ENCODE measurements at places on chromosomes 6 and 20.
A peak's percentile ranks its signal among the peaks of the same experiment; 100 is the strongest.

DNA sequence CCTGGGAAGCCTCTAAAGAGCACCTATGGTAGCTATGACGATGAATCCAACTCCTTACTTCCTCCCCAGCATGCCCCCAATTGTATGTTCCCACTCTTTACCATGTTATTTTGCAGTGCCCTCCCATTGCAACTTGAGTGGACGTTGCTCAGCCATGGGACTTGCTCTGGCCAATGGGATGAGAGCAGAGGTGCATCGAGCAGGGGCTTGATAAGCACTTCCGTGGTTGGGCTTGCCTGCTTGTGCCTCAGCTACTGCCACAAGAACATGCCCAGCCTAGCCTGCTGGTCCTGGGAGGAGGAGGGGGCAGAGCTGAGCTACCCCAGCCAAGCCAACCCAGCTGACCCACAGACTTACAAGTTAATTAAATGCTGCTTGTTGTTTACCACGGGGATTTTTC, 71.1 kb upstream of the CTNNBL1 start:
- DNase-seq, result no peak

DNA sequence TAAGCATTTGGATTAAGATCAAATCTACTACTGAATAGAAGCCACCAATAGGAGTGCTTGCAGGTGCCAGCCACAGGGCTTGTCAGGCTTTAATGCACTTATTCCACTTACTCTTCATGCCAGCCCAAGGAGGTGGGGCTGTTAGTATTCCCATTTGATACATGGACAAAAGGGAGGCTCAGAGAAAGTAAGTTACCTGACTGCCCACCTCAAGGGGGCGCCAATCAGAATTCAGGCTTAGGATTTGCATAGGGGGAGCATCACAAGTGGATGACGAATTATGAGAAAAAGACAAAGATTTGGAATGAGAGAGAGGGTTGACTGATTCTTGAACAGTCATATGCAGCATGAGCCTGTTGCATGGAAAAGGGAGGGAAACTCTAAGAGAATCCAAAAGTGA, 188.4 kb upstream of the TSHZ2 start:
- peak; percentile 44 for DNase-seq

DNA sequence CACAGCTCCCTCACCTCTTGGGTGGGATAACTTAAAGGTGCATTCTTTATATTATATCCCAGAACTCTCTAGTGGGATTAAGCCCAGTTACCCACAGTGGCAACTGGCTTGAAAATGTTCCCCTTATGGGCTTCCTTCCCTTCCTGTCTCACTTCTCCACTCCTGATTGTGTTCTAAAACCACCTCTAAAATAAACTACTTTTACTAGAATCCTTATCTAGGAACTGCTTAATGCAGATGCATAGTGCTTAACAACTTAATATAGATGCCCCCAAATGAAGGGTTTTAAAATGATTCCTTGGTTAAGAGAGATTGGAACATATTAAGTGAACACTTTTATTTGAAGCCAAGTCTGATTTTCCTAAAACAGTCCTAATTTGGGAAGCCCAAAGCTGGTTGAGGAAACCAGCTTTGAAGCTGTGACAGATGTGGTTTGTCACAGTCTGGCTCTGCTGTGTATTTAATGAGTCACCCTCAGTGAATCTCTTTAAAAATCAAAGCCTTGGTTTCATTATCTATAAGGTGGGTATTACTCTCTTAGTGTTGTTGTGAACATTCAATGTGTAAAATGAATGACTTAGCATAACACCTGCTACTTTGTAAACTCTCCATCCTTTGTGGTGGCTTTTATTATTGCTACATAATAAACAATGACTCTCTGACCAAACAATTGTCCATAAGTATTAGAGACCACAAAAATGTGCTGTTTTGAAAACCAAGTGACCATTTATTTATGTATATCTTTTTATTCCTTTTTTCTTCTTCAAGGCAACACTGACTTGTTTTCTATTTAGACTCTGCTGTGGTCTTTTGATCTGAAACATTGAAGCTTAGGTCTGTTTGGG, 24.4 kb downstream of the PLCB1 start:
- DNase-seq, result no peak

- DNase-seq, result no peak
Observed at GRCh38 chr6:44203955-44204354, 12.8 kb upstream of the MYMX start.

DNA sequence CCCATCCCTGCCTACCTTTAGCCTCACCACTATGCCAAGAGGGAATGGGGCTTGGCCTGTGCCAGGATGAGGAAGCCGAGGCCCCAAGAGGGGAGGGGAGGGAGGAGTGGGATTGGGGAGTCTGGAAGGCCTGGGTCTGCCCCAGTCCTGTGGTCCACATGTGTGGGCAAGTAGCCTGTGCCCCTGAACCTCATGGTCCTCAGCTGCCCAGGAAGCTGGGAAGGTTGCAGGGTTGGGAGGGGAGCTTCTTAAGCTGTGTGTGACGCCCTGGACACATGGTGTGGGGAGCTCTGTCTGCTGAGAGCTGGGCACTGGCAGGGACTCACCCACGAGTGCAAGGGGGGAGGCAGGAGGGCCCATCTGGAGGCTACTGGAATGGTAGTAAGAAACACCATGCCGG, 31.7 kb downstream of the DLGAP4 start:
- no peak for DNase-seq

- DNase-seq, result peak; percentile 70
Observed at GRCh38 chr20:37627060-37627766, 66.6 kb upstream of the CTNNBL1 start.

DNA sequence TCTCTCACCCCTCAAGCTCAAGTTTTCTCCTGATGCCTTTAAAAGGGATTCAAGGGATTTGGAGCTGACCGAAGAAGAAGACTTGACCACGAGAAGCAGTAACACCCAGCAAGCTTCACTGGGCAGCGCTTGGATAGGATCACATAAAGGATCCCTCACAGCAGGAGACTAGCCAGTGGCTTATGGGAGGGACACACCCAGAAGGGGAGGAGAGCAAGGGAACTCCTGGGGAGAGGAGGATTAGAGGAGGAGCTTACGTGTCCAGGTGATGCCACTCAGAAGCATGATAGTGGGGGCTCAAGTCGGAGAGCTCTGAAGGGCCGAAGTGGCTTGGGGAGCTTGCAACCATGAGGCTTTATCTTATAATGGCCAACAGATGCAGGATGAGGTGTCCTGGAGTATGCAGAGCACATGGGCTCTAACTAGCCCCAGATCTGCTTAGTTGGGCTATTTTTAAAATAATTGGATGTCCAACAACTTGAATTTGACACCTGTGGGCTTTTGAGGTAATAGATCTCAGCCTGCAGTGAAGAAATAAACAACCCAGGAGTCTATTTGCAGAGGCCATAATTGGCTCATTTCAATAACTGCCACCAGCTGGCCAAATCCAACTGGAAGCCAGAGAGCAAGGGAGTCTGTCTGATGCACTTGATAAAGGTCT, 137.9 kb upstream of the EXOC2 start:
- no peak for DNase-seq

DNA sequence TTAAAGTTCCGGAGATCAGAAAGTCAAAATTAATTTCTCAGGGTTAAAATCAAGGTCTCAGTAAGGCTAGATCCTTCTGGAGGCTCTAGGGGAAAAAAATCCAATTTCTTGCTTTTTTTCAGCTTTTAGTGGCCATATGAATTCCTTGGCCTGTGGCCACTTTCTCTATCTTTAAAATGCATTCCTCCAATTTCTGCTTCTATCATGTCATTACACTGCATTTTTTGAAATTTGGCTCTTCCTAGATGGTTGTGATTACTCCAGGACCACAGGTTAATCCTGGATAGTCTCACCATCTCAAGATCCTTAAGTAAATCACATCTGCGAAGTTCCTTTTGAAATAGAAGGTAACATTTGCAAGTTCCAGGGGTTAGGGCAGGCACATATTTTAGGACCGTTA, 1294.9 kb upstream of the CITED2 start:
- no peak for DNase-seq

DNA sequence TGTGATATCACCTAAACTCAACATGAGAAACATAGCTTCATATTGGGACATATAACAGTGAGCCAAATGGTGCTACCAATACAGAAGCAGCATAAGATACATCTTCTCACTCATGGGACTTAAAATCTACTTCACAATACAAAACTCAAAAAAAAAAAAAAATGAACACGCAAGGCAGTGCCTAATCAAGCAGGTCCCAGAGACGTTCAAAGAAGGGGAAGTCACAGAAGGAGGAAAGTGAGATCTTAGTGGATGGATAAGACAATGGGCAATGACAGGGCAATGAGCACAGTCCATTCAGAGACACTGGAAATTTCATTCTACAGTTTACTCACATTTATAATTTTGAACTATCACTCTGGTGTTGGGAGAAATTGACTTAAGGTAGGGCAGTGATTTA, 88.3 kb downstream of the FAM50B start:
- no peak for DNase-seq

GRCh38 chr6:158293122-158293521, 19.1 kb upstream of the TULP4 start:
- DNase-seq, result no peak

- peak; percentile 49 for DNase-seq
Observed at GRCh38 chr20:47973519-47974233, 188.4 kb upstream of the SULF2 start.

GRCh38 chr20:57693002-57693582, 16.7 kb downstream of the PMEPA1 start:
- no peak for DNase-seq

DNA sequence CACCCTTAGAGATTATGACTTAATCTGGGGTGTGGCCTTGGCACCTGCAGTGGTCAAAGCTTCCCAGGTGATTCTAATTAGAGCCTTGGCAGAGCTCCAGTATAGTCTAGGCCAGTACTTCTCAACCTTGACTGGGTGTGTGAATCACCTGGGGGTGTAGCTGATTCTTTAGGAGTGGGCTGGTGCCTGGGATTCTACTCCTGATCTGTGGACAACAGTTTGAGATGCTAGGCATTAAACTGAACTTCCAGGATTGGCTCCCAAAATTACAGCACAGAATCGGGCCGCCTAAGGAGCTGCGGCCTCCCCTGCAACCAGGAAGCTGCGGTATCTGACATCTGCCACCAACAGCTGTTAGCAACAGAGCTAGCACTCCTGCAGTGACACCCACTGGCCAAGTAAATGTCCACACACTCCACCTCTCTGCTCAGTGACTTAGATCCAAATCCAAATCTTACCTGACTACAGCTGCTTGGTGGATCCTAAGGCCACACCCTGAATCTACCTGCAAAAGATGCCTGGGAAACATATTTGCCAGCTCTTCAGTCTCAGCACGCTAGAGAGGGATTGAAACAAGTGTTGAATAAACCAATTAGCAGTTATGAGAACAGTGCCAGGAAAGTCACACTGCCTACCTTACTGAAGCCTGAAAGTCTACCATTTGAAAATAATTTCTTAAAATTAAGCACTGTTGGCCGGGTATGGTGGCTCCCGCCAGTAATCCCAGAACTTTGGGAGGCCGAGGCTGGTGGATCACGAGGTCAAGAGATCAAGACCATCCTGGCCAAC, 126.7 kb downstream of the UNC5CL start:
- DNase-seq, result peak; percentile 36

GRCh38 chr6:111173946-111174345, 86.6 kb downstream of the SLC16A10 start:
- no peak for DNase-seq

DNA sequence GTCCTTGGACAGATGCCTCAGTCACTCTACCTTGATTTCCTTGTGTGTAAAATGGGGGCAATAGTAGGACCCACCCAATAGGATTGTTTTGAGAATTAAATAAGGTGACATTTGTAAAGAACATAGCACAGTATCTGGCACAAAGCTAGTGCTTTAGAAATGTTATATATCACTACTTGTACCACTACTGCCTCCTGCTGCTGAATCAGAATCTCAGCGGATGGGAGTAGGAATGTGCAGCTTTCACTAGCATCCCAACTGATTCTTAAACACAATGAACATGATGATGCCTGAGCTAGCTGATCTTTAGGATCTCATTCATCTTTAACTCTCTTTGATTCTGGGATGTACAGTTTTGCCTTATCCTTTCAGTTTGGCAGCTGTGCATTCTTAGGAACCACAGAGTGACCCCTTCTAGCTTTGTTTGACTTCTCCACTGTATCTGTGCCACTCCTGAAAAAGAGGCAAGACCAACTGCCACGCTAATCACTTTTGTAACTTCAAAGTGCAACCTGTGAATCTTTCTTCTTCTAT, 7.2 kb downstream of the PBOV1 start:
- no peak for DNase-seq

DNA sequence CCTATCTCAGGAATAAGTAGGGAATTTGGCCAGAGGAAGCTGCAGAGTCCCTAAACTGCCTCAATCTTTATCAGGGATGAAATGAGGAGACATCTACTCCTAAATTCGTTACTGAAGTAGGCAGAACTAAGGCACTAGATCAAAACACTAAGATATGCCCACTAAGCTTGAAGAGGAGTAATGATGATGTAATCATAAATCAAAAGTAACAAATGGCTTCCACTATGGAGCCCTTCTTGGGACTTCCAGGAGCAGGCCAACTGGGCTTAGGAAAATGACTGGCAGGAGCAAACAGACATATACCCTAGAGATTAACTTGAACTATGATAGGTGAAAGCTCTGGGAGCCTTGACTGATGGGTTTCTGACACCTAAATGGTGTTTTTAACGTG, 15.4 kb downstream of the ZSCAN12 start:
- DNase-seq, result no peak

DNA sequence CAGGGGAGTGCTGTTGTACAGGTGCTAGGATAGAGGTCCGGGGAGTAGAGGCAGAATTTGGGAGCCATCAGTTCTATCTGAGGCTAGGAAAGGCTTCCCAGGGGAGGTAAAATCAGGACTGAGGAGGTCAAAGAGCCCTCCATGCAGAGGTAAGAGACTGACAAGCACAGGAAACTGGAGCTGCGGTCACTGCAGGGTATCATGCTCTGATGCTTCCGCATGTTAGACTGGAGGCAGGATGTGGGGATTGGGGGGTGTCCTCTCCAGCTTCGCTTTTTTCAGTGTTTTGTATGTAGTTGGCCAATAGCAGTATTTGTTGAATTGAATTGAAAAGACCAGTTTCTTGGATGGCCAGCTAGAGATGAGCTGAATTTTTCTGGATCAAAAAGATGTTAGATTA, 87.8 kb downstream of the SLC22A3 start:
- DNase-seq, result no peak

DNA sequence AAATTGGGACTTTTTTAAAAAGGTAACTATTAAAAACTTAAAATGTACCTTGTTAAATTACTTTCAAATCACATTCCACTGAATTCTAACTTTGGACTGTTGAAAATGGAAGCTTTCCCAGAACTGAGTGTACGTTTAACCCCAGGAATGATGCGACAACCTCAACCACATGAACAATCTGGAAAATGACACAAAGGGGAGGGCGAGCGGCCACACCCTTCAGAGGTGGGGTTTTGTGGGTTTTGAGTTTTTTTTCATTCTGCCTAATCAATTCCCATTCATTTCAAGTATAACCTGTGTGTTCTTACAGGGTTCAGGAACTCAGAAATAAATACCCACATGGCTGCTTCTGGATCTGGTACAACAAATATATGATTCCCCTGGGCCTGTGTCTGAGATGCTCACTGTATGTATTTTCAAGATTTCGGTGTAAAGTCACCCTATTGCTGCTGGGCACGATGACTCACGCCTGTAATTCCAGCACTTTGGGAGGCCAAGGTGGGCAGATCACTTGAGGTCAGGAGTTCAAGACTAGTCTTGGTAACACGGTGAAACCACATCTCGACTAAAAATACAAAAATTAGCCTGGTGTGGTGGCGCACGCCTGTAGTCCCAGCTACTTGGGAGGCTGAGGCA, 21.6 kb downstream of the CNKSR3 start:
- no peak for DNase-seq

GRCh38 chr6:140909156-140909555, 1223.6 kb upstream of the GJE1 start:
- no peak for DNase-seq
